ENCODE measurements at places on chromosomes 7 and 10.

DNA sequence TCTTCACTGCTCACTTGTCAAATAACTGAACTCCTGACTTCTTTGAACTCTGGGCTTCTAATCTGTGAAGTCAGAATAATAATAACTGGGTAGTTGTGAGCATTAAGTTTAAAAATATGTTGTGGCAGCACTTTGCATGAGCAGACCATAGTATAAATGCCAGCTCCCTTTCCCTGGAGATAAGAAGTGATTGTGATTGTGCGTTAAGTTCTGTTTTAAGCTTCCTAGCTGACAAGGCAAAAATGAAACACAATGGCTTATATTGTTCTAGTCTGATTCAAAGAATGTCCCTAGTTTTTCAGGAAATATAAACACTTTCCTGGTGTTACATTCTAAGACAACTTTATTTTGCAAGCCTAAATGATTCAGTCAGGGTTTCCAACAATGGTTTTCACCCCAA lies 61.8 kb downstream of the PTPRE start:
- no peak for DNase-seq

GRCh38 chr10:107317592-107317991 lies 153.1 kb upstream of the SORCS1 start:
- no peak for DNase-seq

DNA sequence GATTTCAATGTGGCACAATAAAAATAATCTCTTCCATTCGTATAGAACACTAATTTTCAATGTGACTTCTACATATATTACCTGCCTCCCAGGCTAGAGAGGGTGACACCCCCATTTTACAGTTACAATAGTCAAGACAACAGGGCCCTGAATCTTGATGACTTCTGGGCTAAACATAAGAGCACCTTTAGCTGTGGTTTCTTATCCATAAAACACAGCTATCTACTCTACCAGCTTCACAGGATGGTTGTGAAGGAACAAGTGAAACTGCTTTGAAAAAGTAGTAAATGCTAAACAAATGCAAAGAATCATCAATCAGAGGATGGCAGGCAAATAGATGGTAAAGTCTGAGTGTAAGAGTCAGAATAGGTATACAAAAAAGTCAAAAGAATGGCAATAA lies 3.6 kb upstream of the TLL2 start:
- DNase-seq: no peak

- no peak for DNase-seq
Observed at GRCh38 chr7:22837308-22837707, 14.7 kb upstream of the TOMM7 start.

DNA sequence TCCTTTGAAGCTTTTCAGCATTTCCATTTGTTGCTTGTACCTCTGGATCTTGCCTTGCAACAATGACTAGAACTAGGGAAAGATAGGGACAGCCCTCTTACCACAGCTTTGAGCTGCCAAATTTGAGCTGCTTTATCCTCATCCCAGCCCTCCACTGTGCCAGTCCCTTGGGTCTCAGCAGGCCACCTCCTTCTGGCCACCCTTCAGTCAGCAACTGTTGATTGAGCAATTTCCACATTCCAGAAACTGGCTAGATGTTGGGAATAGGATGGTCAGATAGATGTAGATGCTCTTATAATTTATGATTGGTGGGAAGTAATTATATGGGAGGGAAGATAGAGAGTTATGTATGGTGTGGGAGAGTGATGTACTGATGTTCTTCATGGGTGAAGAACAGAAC lies 100.1 kb downstream of the ST7 start:
- no peak for DNase-seq

All from hypothalamus (tissue), 51 donors.